ENCODE measurements at places on chromosomes 11 and 22.

DNA sequence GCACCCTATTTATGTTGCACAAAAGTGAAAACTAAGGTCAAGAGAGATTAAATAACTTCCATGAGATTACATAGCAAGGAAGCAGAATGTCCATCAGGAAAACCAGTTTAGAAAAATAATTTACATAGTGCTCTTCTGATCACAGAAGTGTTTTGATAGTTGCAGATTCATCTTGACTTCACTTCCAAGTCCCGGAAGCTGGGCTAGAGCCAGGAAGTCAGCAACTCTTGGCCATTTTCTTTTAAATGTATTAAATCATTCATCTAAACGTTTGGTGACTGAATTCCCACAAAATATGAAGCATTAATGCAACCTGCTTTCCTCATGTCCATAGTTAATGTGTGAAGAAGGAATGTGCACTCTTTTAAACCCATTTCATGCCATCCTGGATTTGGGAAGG lies 29.7 kb downstream of the APLP2 start:
- no peak for DNase-seq

DNA sequence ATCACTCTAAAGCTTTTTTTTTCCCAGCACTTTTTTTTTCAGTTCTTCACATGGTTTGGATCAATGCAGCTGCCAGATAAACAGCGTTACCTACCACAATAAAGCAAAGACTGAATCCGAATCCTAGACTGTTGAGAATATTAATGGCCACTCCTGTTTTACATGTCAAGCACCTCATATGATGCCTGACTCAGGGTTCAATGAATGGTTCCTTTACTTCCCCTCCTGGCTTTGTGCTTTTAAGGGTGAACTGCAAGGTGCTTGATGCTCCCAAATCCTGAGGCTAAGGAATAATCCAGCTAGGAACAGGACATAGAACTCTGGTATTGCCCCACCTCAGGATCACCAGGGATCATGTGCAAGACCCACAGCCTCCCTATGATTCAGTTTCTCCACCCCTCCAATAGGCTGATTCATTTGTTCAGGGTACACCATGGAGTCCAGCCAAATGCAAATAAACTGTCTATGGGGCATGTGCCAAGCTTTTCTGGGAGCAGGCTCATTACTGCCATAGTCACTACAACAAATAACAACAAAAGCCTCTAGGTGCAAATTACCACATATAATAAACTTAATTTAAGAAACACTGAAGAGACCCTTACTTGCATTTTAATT lies 104.3 kb downstream of the GAB2 start:
- DNase-seq = no peak

- DNase-seq = no peak
Measured at GRCh38 chr11:110022548-110022947, 70.6 kb upstream of the ZC3H12C start.

DNA sequence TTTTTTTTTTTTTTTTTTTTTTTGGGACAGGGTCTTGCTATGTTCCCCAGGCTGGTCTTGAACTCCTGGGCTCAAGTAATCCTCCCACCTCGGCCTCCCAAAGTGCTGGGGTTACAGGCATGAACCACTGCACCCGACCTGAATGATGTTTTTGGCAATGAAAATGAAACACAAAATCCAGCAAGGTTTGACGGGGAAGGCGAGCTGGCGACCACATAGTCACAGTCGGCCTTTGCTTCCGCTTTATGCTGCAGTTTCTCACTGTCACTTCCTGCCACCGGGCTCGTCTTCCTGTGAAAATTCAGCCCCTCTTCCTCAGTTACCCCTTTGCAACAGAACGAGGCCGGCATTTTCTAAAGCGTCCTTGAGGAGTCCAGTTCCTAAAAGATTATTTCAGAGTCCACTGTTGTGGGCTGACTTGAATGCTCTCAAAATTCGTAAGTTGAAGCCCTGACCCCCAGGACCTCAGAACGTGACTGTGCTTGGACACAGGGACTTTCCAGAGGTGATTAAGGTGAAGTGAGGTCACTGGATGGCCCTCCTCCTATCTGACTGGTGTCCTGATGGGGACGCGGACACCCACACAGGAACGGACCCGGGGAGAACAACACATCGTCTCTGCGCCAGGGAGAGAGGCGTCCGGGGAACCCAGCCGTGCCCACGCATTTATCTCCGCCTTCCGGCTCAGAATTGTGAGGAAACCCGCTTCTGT lies 2.9 kb upstream of the BID start:
- no peak for DNase-seq

DNA sequence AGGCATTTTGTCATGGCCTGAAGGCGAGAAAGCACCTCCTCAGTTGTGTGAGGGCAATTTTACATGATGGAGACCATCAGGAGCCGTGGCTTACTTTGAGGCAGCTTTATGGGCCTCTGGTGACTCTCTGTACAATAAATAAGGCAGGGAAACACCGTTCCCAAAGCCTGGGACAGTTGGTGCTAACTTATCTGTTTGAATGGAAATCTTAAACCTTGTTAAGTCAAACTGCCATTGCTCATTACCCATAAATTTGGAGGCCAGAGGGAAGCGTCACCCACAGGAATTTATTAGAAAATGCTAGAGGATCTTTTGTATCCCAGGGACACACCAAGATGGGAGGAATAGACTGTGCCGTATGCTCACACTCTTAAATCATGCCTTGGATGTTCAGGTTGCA lies 1156.9 kb downstream of the BRD1 start:
- no peak for DNase-seq

DNA sequence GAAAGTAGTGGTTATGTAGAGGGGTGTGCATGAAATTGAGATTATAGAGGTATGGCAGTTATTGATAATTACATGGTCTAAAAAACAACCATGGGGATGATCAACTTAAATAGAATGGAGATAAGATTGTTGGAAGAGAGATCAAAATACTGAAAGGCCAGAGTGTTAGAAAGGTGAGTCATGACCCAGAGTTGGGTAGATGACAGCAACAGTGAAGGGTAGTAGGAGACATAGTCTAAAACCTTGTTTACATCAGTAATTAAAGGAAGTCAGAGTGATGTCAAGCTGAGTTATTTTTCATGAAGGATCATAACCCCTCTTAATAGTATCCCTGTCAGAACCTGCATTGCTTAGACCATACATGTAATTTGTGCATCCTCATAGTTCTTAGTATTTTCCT lies 110.9 kb downstream of the ELP4 start:
- DNase-seq = no peak

- peak; percentile 51 for DNase-seq
Measured at GRCh38 chr22:37457093-37457893, 28.9 kb downstream of the MFNG start.

Data from ovary (tissue), 10 donors.